CD14-positive monocyte (primary cell): ENCODE measurements at places on chromosomes 2 and 18. TPM values are rescaled to one million over a fixed set of nuclear protein-coding genes. Genes with fewer than 3 reads are reported as not detected.

The HADHA gene
- polyA plus RNA-seq = 155 TPM

The LIMS3 gene
- polyA plus RNA-seq = 0.53 and 0.94 TPM in 2 replicates

The CXCR1 gene
- polyA plus RNA-seq = 2.4 TPM

The MATN3 gene
- polyA plus RNA-seq = not detected

The SLC9A4 gene
- not detected for polyA plus RNA-seq

The SPATS2L gene
- polyA plus RNA-seq = 5.2 and 6.8 TPM in 2 replicates

The AGXT gene
- polyA plus RNA-seq = not detected

The UGT1A4 gene
- not detected for polyA plus RNA-seq

The OR6B2 gene
- polyA plus RNA-seq = not detected

DNA sequence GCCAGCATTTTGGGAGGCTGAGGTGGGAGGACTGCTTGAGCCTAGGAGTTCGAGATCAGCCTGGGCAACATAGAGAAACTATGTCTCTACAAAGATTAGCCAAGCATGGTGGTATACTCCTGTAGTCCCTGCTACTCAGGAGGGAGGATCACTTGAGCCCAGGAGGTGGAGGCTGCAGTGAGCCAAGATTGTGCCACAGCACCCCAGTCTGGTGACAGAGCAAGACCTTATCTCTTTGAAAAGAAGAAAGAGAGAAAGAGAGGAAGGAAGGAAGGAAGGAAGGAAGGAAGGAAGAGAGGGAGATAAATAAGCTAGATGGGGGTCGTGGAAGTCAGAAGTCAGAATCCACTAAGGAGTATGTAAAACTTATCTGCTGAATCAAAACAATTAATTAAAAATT, 16.2 kb downstream of the GPR75 start:
- no peak for DNase-seq

DNA sequence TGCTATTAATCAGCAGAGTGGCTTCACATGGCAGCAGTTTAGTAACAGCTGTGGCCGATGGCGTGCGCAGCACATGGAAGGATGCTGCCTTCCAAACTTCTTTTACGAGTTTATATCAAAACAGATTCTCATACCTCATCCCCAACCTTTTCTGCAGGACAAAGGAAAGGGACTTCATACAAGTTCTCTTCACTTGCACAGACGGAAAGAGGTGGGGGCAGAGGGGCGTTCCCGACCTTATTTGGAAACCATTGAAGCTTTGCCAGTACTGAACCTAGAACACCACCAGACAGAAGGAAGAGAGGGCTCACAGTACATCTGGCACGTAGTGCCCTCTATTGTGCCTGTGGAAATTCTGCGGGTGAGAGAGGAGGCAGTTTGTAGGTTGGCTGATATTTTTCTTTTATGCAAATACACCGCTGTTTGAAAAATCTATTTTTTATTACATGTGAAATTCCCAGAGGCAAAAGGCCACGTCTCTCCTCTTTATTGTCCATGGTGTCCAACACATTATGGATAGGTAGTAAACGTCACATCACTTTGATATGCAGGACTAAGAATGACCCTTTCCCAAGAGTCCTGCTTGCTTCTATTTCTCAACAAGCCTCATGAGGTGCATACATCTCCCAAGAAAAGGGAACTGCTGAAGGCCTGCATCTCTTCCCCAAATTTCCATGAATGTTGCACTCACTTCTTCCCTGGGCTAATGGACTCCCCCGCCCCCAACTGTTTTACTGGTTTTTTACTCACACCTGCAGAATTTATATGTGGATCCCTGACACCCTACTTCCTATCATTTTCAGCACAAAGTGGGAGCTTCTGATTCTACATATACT, 31.3 kb downstream of the COLEC12 start:
- no peak for DNase-seq

DNA sequence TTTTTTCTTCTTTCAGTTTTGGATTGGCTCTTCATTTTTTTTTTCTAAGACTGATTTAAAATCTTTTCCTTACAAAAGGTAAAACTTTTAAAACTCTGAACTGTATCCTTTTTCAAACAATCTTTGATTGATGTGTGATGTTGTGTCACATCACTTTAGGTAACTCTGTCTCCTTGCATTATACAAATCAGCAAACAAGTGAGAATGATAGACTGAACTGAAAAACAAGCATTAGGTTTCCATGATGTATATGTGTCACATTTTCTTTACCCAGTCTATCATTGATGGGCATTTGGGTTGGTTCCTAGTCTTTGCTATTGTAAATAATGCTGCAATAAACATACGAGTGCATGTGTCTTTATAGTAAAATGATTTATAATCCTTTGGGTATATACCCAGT, 655.7 kb downstream of the LRRTM4 start:
- no peak for DNase-seq

GRCh38 chr2:239748811-239749210, 276.3 kb downstream of the NDUFA10 start:
- no peak for DNase-seq

DNA sequence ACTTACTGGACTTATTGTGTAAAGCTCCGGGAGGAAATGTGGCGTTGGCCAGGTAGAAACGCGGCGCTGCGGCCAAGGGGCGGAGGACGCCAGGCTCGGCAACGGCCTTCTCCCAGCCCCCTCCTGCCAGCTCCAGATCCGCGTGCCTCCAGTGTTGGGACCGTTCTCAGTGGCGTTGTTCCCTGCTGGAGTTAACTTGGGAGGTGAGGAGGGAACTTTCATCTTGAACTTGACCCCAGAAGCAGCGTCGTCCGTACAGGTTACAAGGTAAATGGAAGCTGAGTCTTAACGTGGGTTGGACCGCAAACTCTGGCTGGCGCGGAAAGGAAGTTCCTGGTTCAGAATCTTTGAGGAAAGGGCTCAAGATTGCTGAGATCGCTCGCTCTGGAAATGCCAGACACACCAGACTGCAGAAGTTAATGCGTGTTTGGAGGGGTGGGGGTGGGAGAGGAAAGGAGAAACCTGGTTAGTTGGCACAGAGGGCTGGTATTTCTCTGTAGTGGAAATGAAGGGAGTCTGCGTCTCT, 1.3 kb downstream of the TANC1 start:
- DNase-seq = no peak

GRCh38 chr2:113895301-113895700, 5.4 kb downstream of the ACTR3 start:
- DNase-seq = no peak

GRCh38 chr2:201779901-201780673, 646 bp downstream of the ALS2 start:
- DNase-seq = no peak

DNA sequence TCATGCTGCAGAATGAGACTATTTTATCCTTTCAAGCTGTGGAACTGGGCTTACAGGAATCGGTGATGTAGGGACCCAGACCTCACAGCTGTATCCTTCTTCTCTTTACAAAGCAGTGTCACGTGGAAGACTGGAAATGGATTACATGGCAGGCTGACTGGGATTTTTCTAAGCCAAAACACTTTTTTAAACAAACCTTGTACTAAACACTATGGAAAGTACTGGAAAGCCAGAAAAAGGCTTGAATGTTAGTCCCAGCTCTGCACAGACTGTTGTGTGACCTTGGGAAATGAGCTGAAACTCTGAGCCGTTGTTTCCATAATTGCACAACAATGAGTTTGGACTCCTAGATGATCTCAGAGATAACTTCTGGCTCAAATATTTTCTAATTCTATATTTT, 7.6 kb upstream of the ADAM23 start:
- DNase-seq = no peak

GRCh38 chr2:171141320-171141719, 19.4 kb downstream of the TLK1 start:
- no peak for DNase-seq

GRCh38 chr2:163621445-163622004, 114.3 kb downstream of the FIGN start:
- DNase-seq = no peak

DNA sequence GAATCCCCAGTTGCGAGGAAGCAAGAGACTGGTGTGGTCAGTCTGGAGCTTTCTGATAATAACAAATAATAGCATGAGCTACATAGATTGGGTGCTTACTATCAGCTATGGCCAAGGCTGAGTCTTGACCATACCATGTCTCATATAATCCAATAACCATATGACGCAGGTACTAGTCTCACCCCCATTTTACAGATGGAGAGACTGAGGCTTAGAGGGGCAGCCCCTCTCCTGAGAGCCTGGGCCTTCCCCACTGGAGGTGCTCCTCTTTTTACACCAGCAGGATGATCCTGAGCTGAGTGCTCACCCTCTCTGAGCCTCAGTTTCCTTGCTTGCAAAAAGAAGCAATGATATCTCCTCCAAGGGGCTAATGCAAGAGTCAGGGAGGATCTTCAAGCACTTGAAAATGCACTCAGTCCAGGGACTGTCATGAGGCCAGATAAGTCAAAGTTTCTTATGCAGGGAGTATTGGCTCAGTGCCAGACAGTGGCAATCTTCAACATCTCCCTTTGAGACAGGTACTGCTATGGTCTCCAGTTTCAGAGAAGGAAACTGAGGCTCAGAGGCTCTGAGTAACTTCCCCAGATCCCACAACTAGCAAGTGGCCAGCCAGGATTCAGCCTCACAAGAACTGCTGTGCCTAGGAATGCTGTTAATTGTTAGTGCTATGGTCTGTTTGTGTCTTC, 149.7 kb downstream of the TFCP2L1 start:
- DNase-seq = no peak

DNA sequence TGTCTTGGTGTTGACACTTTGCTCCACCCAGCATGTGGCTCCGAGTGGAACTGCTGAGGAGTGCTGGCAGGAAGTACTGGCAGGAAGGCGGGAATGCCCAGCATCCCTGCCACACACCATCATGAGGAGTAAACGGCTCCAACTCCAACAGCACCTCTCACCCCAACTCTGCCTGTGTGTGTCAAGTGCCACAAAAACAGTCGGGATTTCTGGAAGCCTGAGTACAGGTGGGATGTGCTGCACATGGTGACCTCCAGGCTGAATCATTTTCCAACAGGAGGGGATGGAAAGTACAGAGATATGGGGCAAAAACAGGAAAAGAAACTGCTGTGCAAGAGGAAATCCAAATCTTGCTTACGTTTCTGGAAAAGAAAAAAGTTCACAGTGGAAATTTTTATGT, 53.6 kb downstream of the PARD6G start:
- DNase-seq = no peak

- DNase-seq = no peak
Observed at GRCh38 chr2:179525340-179525739, 260.7 kb upstream of the SESTD1 start.

GRCh38 chr2:69628325-69629021, 15.1 kb downstream of the AAK1 start:
- DNase-seq = peak; percentile 62

- DNase-seq = no peak
Observed at GRCh38 chr2:234679741-234680687, 183.1 kb upstream of the ARL4C start.

- DNase-seq = no peak
Observed at GRCh38 chr2:1722692-1723091, 21.6 kb downstream of the PXDN start.

- no peak for DNase-seq
Observed at GRCh38 chr2:171180229-171180930, 19.7 kb upstream of the TLK1 start.

GRCh38 chr2:8737571-8738175, 55.8 kb downstream of the ID2 start:
- no peak for DNase-seq

DNA sequence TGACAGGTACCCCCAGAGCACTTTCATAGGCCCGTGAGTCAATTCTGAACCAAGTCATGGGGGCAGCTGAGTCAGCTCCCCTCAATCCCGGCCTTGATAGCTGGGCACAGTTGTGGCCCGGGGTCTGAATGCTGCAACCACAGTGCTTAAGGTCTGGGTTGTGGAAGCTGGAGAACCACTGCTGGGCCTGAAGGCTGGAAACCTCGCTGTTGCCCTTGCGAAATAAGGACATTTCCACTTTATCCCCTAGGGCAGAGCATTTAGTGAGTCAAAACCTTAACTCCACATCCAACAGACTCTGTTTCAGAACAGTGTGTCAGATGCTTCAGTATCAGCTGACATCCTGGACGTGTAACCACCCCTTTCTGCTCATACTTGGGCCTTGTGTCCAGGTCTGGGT, 58.6 kb downstream of the SP110 start:
- DNase-seq = no peak

DNA sequence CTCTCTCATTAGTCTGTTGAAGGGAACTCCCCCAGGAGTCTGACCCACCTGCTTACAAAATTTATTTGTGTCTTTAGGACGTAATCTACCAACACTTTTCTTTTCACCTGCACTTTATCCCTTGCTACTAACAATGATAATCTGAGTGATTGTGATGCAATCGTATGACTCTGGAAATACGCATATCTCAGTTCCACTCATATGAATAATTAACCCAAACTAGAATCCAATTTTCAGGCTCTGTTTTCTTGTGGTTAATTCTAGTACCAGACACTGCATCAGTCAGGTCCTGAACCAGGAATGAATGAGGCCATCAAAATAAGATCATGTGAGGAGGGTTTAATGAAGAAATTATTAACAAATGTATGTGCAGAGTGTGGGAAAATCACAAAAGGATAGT, 158.4 kb upstream of the SRD5A2 start:
- no peak for DNase-seq

DNA sequence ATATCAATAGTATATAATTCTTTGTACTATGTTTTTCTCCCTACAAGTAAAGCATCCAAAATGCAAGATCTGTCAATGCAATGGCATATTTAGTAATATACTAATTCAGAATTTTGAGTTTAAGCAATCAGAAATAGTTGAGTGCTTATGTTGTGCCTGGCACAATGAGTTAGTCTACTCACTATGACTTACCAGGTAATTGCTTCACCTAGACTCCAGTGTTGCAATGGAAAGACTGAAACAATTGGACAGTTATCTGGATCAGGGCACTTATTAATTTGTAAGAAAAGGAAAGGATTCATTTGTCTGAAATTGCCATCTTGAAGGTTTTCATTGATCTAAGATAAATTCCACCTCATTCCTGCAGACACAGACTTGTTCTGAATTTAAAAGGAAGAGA, 97.6 kb upstream of the TCF4 start:
- no peak for DNase-seq

DNA sequence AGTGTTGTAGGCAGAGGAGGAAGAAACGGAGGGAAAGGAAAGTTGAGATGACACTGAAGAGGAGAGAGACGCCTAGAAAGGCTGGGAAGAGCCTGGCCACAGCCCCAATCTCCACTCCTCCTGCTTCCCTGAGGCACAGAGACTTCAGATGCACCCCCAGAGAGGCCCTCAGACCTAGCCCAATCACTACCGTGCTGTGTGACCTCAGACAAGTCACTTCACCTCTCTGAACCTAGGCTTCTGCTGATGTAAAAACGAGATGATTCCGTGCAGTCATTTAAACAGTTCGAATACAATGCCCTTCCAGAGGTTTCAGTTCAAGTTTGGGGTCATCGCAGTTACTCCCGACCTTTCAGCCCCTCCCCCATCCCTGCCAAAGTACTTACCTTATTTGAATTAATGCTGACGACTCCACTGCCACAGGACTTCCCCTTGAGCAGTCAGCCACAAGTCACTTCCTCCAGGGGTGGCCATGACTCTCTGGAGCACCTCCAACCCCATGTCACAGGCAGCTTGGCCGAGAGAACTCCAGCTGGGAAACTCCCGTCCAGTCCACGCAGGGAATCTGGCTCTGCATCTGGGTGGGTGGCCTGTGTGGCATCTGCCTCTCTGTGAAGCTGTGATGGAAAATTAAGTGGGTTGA, 105.2 kb upstream of the ID2 start:
- DNase-seq = peak; percentile 84
